Hematopoietic multipotent progenitor cell (in vitro differentiated cells): ENCODE measurements at places on chromosomes 12 and 14. TPM values are rescaled to one million over a fixed set of nuclear protein-coding genes. Genes with fewer than 3 reads are reported as not detected.

ART4 gene
- total RNA-seq, result 0.27 TPM

CLEC2A gene
- total RNA-seq, result not detected

SRSF9 gene
- total RNA-seq, result 144 TPM

GRCh38 chr14:57687416-57687815, 178.5 kb downstream of the SLC35F4 start:
- no peak for DNase-seq

- DNase-seq, result no peak
Observed at GRCh38 chr12:6328945-6329702, 12.8 kb downstream of the TNFRSF1A start.

GRCh38 chr12:129190827-129191226, 337.5 kb downstream of the GLT1D1 start:
- DNase-seq, result no peak

DNA sequence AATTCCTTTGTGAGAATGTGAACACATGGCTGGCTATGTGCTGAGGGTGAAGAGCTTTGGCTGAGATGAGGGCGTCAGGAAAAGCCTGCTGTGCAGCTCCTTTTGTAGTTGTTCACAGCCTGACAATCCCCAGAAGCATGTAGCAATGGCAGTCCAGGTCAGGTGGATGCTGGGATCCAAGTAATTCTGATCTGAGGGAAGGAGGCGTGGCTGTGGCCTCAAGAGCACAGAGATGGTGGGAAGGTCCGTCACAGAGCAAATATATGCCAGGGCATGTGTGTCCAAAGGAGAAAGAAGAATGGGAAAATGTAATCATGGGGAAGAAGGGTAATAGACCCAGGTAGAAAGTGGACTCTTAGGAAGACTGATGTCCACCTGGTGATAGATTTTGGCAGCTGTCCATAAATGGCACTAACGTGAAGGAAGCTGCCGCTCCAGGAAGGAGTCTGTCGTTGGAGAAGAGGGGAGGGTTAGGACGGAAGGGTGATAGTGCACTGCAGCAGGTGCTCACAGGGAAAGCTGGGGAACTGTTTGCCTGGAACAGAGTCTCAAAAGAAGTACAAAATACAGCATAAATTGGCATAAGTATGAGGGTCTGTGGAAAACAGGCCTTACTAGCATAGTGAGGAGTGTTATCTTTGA, 13.8 kb downstream of the MGST1 start:
- no peak for DNase-seq

DNA sequence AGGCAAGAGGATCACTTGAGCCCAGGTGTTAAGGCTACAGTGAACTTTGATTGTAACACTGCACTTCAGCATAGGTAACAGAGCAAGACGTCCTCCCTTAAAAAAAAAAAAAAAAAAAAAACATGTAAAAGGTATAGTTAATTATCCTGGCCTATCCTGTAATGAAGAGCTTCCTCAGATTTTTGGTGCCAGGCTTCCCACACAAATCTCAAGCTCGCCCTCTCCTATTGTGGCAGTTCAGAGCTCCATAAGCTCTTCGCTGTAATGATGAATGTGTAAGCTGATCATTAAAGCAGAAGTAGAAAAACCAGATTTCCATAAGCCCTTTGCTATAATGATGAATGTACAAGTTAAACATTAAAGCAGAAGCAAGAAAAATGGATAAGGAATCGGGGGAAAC, 2.0 kb upstream of the SLC39A2 start:
- no peak for DNase-seq
